ENCODE measurements at places on chromosomes 7 and 10. TPM values are rescaled to one million over a fixed set of nuclear protein-coding genes. Genes with fewer than 3 reads are reported as not detected.

- no peak for DNase-seq
These were observed 32.6 kb downstream of the USP6NL start for GRCh38 chr10:11578802-11579255.

DNA sequence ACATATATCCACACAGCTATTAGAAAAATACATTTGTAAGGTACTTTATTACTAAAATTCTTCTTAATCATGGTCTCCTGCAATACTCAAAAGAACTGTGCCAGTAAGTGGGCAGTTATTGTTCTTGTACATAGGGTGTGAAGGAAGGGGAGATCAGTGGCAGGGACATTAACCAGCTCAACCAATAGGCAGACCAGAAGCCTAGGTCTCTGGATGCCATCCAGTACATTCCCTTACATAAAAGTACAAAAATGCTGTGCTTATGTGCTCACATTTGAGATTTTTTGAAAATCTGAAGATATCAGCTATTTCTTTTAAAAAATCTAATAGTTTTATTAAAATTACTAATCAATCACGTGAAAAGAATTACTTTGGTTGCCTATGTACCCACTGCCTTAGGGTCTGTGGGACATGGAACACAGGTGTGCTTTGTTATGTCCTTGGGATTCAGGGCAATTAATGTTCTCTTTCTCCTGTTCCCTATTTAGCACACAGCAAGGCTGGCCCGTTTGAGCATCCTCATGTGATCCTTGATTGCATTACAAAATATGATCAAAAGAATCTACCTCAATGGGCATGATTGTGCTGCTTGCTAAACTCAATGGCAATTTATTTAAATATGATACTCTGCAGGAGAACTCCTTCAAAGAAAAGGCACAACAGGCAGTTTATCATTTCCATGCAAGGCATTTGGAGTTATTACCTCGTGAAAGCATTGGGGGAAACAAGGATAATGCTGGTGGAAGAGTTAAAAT is 22.7 kb downstream of the TWIST1 start:
- no peak for DNase-seq

DNA sequence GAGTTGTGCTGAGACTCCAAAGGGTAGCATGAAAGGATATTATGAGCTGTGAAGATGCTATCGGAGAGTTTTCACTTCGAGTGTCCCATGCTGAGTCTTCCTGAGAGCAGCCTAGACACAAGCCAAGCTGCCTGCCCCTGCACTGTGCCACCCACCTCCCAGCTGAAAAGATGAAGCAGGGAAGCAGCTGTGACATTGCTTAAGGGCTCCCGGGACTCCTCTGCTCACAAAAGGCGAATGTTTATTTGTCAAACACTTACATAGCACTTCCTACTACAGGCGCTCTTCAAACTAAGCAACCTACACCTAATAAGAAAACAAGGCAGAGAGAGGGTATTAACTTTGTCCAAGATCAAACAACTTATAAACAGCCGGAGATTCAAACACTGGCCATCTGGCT is 95.6 kb downstream of the OSBPL3 start:
- DNase-seq, result no peak

DNA sequence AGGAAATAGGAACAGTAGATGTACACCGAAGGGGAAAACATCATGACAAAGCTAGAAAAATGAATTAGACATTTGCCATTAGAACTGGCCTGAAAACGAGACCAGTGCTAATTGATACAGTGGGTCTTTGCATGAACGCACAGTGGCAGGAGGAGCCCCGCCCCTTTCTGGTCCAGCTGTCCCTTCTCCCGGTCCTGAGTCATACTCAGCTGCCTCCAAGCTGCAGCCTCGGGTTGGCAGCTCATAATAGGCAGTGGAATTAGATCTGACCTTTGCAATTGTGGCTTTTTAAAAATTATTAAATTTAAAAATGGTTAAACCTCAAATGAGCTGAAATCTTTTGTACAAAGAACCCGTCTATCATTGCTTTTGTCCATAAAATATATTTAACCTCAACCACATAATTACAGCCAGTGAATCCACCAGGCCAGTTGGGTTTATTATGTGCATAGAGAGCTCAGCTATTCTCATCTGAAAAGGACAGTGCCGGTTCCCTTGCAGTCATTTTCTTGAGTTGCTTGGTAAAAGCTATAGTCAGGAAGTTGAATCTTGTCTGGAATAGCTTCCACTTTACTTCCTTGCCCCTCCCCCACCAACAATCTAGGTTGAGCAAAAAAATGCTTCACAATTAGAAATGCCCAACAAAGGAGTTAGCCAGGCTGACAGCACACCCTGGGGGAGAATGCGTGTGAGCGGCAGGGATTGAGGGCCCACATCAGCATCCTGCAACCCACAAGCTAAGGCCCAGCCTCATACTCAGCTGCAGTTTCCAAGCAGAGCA is 147.1 kb downstream of the BUB3 start:
- DNase-seq, result no peak

DNA sequence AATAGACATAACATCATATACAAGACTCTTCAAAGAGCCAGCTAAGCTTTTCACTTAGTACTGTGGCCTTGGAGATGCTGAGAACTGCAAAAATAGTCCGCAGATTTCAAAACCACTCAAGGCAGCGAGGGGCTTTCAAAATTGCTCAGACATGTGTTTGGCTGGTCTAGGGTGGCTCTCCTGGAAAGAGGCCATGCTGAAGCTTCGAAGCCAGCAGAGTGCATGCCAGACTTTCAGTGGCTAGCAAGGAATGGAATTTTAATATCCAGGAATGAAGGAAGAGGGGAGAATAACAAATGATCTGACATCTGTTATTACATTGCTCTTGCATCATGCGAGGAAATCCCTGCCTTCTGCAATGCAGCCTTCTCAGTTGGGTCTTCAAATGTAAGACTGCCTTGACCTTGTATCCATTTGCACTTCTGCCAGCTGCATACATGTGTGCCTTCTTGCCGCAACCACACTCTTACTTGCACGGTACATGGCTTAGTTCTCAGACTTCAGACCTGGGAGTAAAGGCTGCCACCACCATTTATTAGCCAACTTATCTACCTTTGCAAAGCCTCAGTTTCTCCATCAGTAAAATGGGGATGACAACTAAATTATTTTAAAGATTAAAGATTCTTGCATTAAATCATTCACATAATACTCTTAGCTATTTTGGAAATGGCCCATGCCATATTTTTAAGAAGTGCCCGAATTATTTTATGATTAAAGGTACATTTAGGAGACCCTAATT is 55.9 kb downstream of the ITIH5 start:
- peak; percentile 56 for DNase-seq

Gene C10orf90
- total RNA-seq, result not detected

Gene GNA12
- total RNA-seq, result 41.9 TPM

Gene RBM48
- 9.9 TPM for total RNA-seq

Data from fibroblast of villous mesenchyme (primary cell).